Hematopoietic multipotent progenitor cell (in vitro differentiated cells): ENCODE measurements at places on chromosomes 11 and 22.

- DNase-seq = no peak
Measured at GRCh38 chr11:122706291-122707088, 51.0 kb downstream of the UBASH3B start.

DNA sequence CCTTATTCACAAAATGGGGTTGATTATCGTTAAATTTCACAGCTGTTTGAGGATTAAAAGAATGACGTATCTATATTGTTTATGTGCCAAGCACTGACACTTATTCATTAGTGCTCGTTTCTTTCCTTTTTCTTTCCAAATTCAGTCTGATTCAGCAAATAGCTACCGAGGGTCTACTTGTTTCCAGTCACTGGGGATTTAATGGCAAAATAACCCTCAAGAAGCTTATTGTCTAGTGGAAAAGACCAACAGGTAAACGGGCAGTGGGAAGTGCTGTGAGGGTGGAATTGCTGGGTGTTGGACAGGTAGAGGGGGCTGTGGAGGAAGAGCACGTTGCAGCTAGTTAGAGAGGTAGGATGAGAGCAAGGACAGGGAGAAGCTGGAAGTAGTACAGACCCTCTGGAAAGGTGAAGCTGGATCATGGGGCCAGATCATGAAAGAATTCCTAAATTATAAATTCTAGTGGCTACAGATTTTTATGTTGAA lies 48.3 kb upstream of the BIRC3 start:
- DNase-seq = no peak

GRCh38 chr22:47193606-47194329 lies 431.3 kb downstream of the TBC1D22A start:
- DNase-seq = no peak

GRCh38 chr11:2527621-2528291 lies 82.9 kb downstream of the KCNQ1 start:
- DNase-seq = no peak

GRCh38 chr11:27398400-27398770 lies 35.4 kb upstream of the CCDC34 start:
- DNase-seq = no peak

GRCh38 chr22:42247596-42247995 lies 22.9 kb downstream of the TCF20 start:
- DNase-seq = no peak

DNA sequence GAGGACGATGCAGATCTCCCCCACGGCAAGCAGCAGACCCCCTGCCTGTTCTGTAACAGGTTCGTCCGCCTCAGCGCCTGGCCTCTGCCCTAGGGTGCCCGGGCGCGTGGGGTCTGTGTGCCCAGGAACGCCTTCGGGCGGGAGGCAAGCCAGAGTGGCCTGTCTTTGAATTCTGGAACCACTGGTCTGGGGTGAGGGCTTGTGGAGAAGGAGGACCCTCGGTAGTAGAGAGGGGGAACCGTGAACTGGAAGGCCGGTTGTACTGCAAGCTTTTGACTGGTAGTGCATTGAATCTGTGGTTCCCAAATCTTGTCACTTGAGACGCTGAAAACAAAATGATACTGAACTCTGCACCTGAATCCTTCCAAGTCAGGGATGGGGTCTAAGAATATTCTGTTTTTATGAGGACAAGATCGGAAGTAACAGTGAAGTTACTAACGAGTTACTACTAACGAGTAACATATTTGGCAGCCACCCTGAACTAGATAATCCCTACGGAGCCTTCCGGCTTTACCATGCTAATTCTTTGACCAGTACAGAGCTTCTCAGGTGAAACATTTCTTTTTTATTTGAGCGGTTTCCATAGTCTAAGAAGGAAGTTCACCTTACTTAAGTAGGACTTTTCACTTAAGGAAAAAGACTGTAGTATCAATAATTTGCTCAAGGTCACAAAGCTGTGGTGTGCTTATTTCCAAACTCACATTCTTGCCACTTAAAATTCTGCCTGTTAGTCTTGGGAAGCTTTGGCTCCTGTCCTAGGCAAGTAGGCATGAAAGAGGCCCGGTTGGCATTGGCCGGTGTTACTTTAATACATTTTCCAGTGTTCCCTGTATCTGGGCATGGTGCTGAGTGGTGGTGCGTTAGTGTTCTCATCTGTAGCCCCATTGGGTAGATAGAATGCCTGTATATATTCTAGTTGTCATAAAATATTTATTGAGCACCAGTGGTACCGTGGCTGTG lies 860 bp downstream of the PRMT3 start:
- DNase-seq = no peak

DNA sequence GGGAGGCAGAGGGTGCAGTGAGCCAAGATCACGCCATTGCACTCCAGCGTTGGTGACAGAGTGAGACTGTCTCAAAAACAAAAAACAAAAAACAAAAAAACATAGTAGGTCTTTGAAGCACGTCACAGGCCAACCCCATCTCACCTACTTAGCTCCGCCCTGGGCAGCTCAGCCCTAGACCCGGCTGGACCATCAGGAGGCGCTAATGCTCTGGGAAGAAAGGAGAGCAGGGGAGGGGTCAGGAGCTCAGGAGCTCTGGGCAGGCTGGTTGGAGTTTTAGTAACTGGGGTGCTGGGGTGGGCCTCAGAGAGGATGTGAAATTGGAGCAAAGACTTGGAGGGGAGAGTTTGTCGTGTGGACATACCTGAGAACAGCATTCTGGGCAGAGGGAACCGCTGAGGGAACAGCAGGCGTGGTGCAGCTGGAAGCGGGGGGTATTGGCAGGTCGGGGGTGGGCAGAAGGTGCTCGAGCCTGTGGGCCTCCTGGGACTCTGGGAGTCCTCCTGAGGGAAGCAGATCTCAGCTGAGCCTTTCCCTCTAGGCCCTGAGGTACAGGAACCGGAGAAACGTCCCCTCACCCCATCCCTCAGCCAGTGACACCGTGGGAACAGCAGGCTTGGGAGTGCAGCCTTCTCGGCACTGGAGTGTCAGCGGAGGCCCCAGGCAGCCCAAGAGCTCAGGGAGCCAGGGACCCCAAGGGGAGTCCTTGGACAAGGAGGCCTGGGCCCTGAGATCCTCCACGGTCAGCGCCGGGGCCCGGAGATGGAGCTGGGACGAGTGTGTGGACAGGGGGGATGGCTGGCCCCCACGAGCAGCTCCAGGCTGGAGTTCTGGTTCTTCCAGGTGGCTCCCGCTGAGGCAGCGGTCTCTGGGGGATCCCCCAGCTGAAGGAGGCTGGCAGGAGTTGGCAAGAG lies 2.2 kb upstream of the RPS6KA4 start:
- no peak for DNase-seq

GRCh38 chr11:129995163-129995562 lies 7.5 kb downstream of the PRDM10 start:
- no peak for DNase-seq

DNA sequence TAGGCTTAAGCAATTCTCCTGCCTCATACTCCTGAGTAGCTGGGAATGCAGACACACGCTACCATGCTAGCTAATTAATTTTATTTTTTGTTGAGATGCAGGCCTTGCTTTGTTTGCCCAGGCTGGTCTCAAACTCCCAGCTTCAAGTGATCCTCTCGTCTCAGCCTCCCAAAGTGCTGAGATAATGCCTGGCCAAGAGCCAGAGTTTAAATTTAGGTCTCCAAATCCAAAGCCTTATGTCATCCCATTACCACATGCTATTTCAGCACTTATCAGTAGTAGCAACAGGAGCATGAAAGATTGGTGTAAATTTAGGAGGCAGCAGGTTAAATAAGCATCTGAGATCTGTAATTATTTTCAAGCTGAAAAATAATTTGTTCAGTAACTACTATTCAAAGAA lies 326.1 kb upstream of the ANO5 start:
- DNase-seq = no peak

GRCh38 chr11:21372672-21373071 lies 703.3 kb downstream of the NELL1 start:
- no peak for DNase-seq

DNA sequence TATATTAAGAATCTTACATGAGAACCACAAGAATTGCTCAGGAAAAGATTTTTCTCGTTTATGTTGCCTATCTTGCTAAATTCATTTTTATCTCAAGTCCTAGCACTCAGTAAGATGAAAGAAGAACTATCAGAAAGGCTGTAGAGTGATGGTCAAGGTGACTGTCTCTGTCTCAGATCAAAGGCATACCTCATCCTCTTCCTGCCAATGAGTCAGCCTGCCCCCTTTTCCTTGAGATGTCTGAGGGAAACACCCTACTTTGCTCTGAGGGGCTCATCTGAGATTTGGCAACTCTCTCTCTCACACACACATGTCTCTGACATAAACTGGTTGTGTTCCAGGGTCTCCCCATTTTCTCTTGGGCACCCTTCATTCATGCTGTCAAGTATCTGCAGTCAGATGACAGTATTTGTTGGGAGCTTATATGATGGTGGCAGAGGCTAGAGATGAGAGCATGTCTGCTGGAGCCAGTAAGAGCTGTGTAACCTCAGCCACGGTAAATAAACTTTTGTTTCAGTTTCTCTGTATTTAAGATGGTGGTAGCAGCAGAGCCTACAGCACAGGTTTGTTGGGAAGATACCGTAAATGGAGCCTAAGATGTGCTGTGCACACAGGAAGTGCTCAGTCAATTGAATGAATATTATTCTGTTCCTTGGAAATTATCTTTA lies 1.6 kb downstream of the MMP27 start:
- DNase-seq = no peak

DNA sequence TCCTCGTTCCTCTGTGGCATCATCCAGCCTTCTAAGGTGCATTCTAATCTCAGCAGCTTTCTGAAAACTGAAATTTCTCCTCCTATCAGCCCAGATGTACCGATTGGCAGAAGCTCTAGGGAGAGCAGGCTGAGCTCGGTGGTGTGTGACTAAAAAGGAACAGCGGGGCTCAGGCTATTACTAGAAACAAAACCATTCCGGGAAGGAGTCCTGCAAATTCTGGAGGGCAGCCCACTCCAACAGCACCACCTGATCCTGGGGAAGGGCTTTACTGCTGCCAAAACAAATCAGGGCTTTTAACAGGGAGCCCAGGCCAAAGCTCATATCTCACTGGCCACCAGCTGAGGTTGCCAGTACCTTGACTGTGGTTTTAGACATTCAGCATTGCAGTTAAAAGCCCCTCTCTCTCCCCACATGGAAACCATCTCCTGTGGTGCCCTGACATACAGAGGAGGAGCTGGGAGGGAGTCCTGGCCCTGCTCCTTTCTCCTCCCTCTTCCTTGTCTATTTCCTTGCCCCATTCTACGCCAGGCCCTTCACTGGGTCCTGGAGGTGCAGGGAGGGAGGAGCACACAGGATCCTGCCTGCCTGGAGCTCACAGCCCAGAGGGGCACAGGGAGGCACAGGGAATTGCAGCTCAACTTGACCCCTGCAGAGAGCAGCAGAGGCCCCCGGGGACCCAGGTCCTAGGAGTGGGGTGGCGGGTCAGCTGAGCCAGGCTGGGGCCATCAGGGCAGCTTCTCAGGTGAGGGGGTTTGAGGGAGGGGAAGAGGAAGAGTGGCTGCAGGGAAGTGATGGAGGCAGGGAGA lies 889 bp downstream of the PLAAT4 start:
- DNase-seq = no peak

DNA sequence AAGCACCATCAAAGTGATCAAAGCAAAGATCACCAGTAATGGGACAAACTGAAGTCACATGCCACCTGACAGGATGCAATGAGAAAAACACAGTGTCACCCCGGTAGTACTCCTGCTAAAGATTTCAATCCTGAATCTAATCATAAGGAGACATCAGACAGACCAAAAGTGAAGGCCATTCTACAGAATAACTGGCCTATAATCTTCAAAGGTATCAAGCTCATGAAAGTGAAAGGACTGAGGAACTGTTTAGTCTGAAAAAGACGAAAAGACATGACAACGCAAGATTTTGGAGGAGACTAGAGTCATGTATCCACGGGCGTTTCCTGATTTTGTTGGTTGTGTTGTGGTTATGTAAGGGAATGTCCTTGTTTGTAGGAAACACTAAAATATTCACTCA lies 42.4 kb upstream of the TSKU start:
- no peak for DNase-seq

DNA sequence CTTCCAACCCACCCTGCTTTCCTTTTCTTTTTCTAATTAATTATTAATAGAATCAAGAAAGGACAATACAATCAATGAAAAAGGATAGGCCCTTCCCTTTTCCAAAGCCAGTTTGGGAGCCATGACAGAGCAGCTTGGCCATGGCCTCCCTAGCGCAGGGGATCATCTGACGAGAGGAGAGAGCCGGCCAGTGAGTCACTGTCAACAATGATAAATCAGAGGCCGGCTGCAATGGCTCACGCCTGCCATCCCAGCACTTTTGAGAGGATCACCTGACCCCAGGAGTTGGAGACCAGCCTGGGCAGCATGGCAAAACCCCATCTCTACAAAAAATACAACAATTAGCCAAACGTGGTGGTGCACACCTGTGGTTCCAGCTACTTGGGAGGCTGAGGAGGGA lies 27.5 kb upstream of the KRTAP5-7 start:
- no peak for DNase-seq

DNA sequence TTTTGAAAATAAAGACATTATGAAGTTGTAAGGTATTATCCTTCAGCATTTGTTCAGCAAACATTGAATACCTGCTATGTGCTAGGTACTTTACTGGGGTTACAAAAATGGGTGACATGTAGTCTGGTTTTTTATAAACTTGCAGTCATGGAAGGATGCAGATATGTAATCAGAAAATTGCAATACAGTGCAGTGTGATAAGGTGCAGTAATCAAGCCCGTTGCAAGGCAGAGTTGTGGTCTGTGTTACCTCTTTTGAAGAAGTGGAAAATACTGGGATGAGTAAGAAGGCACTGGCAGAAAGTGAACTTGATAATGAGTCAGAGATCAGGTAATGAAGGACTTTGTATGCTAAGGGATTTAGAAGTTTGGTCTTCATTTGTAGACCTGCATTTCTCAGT lies 8.1 kb downstream of the FBXO7 start:
- peak; percentile 31 for DNase-seq

GRCh38 chr11:57157624-57158023 lies 24.1 kb upstream of the LRRC55 start:
- DNase-seq = no peak

GRCh38 chr22:48756146-48757111 lies 1071.2 kb downstream of the BRD1 start:
- no peak for DNase-seq
